Right atrium auricular region (tissue), 2 donors: ENCODE measurements at places on chromosomes 6 and 20. TPM values are rescaled to one million over a fixed set of nuclear protein-coding genes. Genes with fewer than 3 reads are reported as not detected.
A peak's percentile ranks its signal among the peaks of the same experiment; 100 is the strongest.

SLC17A9 gene
- 1.8 TPM for total RNA-seq

C6orf15 gene
- not detected for total RNA-seq

DNA sequence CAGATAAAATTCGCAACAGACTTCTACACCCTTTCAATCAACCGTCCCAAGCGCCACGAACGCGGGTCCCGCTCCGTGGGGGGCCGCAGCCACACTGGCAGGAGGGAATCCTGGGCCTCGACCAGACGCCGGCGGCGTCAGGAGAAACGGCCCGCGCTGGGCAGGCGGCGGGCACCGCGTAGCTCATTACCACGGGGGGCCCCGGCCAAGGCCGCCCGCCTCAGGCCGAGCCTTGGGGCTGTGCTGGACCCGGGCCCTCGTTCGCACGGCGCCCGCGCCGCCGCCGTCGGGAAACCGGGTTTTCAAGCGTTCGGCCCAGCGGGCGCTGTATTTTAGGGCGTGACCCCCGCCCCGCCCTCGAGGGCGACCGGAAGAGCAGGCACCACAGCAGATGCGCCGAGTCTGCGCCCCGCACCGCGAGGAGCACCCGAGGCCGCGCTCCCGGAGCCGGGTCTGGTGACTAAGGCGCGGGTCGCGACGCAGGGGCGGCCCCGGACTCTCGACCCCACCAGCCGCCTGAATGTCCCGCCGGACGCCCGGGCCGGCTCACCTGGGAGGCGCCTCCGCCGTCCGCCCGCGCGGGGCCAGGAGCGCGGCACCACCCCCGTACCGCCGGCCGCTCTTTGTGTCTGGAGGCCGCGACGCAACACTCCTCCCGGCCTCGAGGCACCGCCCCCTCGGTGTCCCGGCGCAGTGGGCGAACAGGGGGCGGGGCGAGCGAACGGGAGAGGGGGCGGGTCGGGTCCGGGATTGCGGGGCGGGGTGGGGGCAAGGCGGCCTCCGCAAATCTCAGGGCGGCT, at the start of gene NINL:
TSS of gene NINL (minus strand) at position 627 of the 800 bp plus-strand sequence. CDS start 58,944 bp downstream, outside the sequence.
- no peak for DNase-seq

DNA sequence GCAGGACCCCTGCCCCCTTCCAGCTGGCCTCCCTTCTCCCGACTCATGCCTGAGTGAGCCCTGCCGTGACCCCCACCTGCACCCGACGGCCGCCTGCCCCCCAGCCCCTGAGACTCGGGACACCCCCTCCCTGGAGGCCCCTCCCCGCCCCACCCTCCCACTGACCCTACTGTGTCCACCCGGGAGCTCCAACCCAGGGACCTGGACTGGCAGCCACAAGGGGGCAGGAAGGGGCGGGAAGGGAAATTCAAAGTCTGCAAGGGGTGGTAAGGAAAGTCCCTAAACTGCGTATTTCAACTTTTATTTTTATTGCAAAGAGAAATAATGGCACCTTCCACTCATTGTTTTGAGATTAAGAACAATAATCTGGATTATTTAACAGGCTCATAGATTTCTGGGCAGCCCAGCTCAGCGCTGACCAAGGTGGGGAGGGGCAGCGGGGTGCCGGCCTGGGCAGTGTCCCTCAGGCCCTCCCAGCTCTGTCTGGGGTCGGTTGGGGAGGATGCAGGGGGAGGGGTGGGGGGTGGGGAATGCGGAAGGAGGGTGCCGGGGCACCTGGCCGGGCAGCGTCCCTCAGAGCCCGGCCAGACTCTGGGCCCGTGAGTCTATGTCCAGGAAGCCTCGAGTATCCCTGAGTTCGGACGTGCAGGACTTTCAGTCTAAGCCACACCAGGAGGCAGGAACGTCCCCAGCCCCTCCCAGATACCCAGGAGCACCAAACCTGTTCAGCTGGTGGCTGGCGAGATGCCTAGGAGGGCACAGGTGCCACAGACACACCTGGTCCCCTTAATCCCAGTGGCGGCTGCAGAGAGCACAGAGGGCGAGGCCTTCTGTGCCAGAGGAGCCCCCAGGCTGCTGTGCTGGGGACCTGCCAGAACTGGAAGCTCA, 1.3 kb upstream of the PTK6 start:
- DNase-seq = no peak

GRCh38 chr6:141483598-141484061, 649.1 kb upstream of the GJE1 start:
- no peak for DNase-seq

DNA sequence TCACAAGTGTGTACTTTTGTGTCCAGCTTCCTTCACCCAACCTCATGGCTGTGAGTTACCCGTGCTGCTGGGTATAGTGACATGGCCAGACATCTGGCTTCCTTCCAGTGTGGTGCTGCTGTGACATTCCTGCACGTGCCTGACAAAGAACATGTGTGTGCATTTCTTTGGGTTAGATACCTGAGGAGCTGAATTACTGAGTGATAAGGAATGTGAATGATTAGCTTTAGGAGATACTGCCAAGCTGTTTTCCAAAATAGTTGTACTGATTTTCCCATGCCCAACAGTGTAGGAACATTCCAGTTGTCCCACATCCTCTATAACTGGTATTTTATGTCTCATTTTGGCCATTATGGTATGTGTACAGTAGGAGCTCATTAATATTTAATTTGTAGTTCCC, 132.5 kb downstream of the PREX1 start:
- no peak for DNase-seq

DNA sequence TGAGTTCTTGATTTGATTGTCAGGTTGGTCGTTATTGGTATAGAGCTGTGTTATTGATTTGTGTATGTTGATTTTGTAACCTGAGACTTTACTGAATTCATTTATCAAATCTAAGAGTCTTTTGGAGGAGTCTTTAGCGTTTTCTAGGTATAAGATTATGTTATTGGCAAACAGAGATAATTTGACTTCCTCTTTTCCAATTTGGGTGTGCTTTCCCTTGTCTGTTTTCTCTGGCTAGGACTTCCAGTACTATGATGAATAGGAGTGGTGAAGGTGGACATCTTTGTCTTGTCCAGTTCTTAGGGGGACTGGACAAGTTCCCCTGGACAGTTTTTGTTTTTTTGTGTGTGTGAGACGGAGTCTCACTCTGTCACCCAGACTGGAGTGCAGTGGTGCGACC, 17.4 kb downstream of the HLA-DOA start:
- no peak for DNase-seq

OTOR gene
- total RNA-seq = not detected

DNA sequence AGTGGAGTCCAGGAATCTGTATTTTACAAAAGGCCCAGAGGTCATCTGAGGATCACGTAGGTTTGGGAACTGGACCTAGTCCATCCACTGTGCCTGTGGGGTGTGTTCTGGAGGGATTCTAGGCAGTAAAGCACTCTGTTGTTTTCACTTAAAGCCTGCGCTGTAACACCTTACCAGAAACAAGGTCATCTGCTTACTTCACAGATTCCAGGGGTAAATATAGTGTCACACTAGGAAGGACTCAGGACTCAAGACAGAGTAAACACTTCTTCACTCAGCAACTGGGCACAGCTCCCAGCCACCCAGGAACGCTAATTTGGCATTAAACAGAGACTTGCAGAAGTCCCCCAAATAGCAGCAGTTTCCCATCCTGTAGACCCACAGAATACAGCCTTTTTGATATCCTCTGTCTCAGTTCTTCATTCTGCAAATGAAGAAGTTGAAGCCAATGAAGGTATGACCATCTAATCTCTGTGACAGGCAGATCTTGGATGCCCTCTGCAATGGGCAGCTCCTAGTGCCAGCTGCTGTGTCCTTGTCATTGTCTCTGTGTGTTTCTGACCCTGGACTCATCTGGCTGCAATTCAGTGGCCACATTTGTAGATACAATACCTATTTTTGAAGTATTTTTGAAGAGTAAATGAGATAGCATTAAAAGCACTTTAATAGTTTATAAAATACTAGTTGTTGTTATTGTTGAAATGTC, 129.1 kb downstream of the SLC24A3 start:
- DNase-seq = peak; percentile 1

DNA sequence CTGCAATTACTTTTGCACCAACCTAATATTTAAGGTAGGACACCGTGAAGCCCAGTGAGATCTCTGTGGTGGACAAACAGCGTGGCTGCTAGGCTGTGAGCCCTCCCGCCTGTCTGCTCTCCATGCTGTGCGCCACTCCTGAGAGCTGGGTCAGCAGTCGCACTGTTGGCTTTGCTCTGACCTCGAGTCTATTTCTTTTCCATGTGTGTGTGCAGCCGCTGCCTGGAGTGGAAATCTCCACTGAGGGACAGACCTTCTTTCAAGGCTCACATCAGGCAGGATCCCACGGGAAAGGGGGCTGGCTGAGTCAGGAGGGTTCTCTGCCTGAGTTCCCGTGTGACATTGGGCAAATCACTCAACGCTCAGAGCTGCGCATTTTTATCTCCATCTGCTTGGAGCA, 27.1 kb downstream of the RIPOR3 start:
- DNase-seq = no peak

DNA sequence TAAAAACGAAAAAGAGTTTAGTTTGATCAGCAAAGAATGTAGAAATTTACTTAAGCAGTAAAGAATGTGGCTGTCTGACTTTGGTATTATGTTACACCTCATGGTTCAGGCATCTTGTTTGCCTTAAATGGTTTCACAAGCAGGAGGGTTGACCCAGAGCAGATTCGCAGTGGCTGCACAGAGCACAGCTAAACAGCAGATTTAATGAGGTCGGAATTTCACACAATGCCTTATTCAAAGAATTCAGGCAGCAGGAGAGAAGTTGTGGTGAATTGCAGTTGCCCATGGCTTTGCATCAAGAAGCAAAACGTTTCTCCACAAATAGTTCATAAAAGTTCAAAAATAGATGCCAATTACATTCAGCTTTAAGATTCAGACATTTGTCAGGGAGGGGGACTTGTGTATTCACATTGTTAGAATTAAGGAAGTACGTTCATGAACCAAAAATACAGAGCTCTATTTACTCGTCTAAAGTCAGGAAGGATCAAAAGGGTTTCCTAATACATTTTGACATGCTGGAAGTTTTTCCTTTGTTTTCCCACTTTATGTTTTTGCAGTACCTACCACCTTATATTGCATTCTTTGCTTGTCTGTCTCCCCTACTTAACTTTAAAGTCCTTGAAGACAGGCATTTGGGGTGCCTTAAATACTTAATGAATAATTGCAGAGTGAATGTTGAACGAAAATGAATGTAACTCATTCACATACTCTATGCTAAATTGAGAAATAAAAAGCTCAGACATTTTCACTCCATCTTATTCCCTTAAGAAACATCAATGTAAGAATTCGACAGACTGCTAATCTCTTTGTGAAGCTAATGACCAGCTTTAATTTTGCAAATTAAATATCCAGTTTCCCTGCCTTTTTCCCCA, 1163.6 kb upstream of the CITED2 start:
- peak; percentile 62 for DNase-seq

GRCh38 chr6:40417031-40417430, 170.1 kb downstream of the LRFN2 start:
- no peak for DNase-seq

DNA sequence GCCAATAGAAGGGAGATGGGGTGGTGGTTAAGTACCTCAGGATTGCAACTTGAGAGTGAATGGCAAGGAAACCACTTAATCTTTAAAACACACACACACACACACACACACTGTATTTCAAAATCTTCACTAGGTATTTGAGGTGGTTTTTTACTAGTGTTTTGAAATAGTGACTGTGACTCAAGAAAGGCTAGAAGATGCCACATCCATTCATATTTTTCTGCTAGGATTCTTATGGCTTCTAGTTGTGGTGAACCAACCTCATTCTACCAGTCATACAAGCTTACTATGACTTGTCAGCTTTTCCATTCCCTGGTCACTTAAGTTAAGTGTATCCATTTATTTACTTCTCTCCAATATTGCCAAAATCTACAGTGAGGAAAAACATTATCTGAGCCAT, 519.4 kb upstream of the JAG1 start:
- no peak for DNase-seq

IYD gene
- total RNA-seq = not detected

DNA sequence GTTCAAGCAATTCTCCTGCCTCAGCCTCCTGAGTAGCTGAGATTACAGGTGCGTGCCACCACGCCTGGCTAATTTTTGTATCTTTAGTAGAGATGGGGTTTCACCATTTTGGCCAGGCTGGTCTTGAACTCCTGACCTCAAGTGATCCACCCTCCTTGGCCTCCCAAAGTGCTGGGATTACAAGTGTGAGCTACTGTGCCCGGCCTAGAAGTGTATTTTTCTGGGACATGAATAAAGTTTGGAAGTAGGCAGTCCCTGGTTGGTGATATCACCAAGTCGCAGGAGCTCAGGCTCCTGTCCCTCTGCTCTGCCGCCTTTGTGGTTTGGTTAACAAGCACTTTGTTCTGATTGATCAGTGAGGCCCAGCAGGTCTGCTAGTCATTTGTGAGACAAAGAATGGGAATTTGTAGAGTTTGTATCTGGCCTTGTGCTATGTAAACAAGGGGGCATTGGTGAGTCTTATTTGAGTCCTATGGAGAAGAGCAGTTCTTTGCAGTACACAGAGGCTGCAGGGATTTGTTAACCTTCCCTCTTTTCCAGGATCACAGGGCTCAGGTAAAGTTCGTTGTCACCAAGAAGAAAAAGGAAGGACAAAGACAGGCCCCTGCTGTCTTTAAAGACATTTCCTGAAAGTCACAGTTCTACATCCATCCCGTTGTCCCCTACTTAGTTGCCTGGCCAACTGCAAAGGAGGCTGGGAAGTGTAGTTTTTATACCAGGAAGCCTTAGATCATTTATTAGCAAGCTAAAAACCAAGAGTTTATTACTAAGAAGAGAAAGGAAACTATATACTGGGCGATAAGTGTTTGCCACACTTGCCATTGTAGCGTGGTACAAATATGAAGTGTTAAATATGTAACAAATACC, 13.1 kb downstream of the MTHFD1L start:
- DNase-seq = no peak
